ENCODE measurements at places on chromosomes 4 and X. TPM values are rescaled to one million over a fixed set of nuclear protein-coding genes. Genes with fewer than 3 reads are reported as not detected.

The PNMA6F gene
- total RNA-seq, result not detected

The CLRN2 gene
- not detected for total RNA-seq

The EGF gene
- not detected for total RNA-seq

The TMEM150C gene
- 9.2 TPM for total RNA-seq

The CXCL6 gene
- 0.45 TPM for total RNA-seq

The ADH7 gene
- total RNA-seq, result not detected

Measured in mesenteric fat pad (tissue), 1 donor.